Dermis lymphatic vessel endothelial cell (primary cell): ENCODE measurements at places on chromosomes 5 and 9. TPM values are rescaled to one million over a fixed set of nuclear protein-coding genes. Genes with fewer than 3 reads are reported as not detected.

Gene TSSK1B
- total RNA-seq = not detected in 2 replicates

Gene SLC6A18
- not detected in 2 replicates for total RNA-seq

Gene PAX5
- total RNA-seq = not detected in 2 replicates

Gene BTNL3
- under 0.01 TPM in 2 replicates for total RNA-seq

Gene PCDHGA10
- total RNA-seq = 5.2 and 6.0 TPM in 2 replicates

Gene ANKHD1
- 52.8 and 68.4 TPM in 2 replicates for total RNA-seq

Gene PCDHGA6
- total RNA-seq = 2.4 and 2.9 TPM in 2 replicates

Gene AMBP
- not detected in 2 replicates for total RNA-seq

Gene INSL4
- total RNA-seq = not detected in 2 replicates

Gene CAPSL
- not detected in 2 replicates for total RNA-seq

Gene CDKN2A
- 2.5 and 3.6 TPM in 2 replicates for total RNA-seq

Gene MYMK
- not detected in 2 replicates for total RNA-seq

Gene ASTN2
- total RNA-seq = 1.2 and 2.6 TPM in 2 replicates

Gene HSPB3
- not detected in 2 replicates for total RNA-seq

Gene BHMT
- not detected in 2 replicates for total RNA-seq

Gene RXRA
- 16.9 and 21.7 TPM in 2 replicates for total RNA-seq

Gene IFNA6
- not detected in 2 replicates for total RNA-seq

Gene FLT4
- total RNA-seq = 283 and 533 TPM in 2 replicates

Gene IL9
- not detected in 2 replicates for total RNA-seq

Gene EMB
- 0.09 and 0.11 TPM in 2 replicates for total RNA-seq

Gene ZNF879
- total RNA-seq = 3.8 and 6.4 TPM in 2 replicates

Gene ATOX1
- 37.8 and 63.1 TPM in 2 replicates for total RNA-seq

Gene PCDHA9
- under 0.01 and 0.09 TPM in 2 replicates for total RNA-seq

Gene DDX4
- total RNA-seq = not detected in 2 replicates

Gene SPATA31A3
- total RNA-seq = not detected in 2 replicates

Gene PRKAA1
- 118 and 144 TPM in 2 replicates for total RNA-seq

Gene C9orf50
- not detected in 2 replicates for total RNA-seq

Gene PCDHA1
- total RNA-seq = under 0.01 and 0.09 TPM in 2 replicates

Gene LURAP1L
- total RNA-seq = 0.69 and 1.3 TPM in 2 replicates

Gene NDOR1
- total RNA-seq = 2.1 and 2.2 TPM in 2 replicates

Gene SOHLH1
- not detected in 2 replicates for total RNA-seq
